RKO (cell line): ENCODE measurements at places on chromosomes 2 and 18.

- DNase-seq = no peak
Measured at GRCh38 chr2:101818531-101819451, 121.3 kb downstream of the MAP4K4 start.

GRCh38 chr18:3500016-3500415, 50.0 kb downstream of the TGIF1 start:
- DNase-seq = no peak

DNA sequence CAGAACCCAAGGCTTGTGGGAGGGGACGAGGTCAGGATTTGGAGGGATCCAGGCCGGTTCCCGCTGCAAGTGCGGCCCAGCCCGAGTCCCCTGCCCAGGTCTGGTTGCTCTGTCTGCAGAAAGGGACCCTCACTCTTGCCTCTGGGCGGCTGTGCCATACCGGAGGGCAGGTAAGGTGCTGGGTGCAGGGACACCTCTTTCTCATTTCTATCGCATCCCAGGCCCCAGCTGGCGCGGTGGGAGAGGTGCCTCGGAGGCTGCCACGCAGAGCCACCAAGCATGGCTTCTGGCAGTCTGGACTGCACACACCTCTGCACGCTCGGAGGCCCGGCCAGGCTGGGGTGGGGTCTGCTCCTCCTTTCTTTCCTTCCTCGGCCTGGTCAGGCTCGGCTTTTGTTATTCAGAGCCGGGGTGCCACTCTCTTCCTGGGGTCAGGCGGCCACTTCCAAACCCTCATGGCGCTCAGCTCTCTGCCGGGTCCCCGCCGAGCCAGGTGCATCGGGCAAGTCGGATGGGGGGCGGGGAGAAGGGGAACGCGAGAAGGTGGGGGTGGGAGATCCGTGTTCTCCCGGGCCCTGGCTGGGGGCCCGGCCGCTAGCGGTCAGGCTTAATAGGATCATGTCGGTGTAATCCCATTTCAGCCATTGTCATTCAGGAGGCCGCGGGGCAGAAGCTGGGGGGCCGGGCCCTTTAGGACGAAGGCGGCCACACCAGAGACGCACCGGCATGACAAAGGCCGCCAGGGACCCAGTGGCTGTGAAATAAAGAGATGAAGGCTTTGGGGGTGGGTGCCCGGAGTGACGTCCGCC, 9.0 kb downstream of the GBX2 start:
- no peak for DNase-seq

DNA sequence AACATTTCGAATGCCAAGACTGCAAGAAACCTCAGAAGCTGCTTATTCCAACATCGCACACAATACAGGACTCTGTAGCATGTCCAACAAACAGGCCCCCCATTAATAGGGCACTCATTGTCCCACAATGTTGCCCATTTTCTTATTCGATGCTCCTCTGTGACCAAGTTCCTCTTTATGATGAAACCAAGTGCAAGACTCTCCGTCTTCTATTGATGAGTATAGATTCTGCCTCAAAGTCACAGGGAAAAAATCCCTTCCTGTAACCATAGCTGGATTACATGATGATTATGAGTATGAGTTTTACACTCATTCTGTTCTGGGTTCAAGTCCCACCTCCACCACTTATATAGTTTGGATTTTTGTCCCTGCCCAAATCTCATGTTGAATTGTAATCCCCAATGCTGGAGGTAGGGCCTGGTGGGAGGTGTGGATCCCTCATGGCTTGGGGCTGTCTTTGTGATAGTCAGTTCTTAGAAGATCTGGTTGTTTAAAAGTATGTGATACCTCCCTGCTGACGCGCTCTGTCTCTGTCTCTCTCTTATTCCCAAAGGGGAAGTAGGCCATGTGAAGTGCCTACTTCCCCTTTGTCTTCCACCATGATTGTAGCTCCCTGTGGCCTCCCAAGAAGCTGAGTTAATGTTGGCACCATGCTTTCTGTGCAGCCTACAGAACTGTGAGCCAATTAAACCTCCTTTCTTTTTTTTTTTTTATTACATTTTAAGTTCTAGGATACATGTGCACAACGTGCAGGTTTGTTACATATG, 148.7 kb downstream of the OSR1 start:
- DNase-seq = no peak

GRCh38 chr18:62754026-62754425, 38.7 kb downstream of the PHLPP1 start:
- no peak for DNase-seq

DNA sequence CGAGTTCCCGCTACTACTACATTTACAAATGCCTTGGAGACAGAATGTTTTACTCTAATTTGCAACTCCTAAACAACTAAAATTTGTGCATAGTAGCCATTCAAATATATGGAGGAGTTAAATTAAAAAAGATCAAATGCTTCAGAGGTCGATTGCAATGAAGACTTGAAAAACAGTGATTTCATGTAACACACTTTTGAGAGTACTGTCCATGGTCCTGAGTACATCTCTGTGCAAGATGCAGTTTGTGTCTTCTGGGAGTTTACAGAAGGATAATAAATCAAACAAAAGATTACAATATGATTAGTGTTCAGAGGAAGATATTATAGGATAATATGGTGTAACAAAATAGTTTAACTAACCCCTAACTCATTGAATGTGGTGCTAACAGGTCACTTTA, 894.7 kb downstream of the TMEM182 start:
- peak; percentile 37 for DNase-seq

DNA sequence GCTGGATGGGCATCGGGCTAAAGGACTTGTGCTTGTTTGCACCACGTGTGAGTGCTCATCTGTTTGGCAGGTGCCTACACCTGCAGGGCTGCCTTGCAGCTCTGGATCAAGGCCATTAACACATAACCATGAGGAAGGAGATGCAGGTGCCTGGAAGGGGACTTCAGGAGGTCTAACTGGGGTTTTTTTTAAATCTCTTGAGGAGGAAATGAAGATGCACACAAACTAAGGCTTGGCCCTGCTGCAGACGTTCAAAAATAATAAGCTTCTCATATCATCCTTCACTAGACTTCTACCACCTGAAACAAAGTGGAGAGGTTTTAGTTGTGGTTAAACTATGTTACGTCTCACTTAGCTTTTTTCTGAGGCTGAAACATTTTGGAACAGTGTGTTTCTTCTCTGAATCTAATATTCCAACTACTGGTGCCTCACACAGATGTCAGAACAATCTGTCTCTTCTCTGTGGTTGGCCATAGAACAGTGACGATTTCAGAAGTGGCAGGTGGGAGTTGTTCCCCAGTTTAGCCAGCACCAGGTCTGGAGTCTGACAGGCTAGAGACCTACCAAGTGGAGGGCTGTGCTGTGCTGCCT, 36.5 kb downstream of the BCL2L11 start:
- no peak for DNase-seq

GRCh38 chr2:15603948-15604347, 12.3 kb downstream of the DDX1 start:
- no peak for DNase-seq

DNA sequence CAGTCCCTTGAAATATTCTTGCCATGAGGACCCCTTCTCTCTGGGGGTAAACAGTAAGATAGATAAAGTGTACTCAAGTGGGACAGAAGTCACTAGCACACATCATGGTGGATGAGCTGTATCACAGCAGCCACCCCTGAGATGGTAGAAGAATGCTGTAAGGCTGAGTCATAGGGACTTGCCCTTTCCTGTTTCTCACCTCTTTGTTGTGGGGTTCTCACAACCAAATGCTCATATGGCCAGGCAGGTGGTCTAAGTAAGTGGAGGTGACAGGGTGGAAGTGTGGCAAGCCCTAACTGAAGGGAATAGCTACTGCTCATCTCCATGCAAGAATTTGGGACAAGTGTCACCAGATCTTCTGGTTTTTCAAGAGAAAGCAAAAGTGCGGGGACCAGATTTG, 202.7 kb upstream of the SLC14A2 start:
- no peak for DNase-seq

DNA sequence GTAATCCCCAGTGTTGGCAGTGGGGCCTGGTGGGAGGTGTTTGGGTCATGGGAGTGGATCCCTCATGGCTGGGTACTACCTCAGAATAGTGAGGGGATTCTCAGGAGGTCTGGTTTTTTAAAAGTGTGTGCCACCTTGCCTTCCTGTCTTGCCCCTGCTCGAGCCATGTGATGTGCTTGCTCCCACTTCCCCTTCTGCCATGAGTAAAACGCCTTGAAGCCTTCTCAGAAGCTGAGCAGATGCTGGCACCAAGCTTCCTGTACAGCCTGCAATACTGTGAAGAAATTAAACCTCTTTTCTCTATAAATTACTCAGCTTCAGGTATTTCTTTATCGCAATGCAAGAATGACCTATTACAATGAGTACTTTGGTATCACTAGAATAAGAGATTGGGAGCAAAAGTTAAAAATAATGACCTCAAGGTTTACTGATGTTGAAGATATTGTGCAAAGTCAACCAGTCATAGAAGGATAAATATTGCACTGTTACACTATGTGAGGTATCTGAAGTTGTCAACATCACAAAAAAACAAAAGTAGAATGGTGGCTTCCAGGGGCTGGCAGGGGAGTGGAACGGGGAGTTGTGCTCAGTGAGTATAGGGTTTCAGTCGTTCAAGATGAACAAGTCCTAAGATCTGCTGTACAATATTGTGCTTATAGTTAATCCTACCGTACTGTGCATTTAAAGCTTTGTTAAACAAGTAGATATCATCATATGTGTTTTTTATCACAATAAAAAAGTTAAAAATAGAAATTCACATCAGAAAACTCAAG, 938.3 kb upstream of the CNTNAP5 start:
- no peak for DNase-seq

DNA sequence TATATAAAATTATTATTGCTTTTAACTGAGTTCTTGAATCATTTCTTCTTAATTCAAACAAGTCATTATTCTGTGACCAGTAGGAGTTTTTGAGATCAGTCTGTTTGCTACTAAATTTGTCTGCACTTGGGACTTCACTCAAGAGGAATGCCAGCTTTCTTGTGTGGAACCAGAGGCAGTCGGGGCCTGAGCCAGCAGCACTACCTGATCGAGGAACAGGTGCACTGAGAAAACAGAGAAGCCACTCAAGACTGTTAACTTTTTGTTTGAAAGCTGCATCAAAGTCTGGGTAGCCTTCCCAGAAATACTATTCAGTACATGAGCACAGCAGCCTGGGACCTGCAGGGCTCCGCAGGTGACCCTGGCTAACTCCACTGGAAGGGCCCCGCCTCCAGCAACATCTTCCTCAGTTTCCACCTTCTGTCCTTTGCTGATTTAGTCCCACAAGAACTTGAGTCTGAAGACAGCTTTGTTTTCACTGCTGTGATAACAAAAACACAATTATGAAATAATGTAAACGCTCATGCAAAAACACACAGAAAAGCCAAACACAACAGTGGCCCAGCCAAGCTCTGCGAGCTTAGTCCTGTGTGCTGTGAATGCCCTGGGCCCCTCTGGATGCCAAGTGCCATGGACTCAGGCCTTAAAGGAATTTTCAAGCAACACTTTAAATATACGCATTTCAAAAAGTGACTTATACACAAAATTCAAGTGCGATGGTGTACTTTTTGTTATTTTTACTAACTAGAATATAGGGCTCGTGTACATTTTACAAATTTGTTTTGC, 62.0 kb downstream of the SH3YL1 start:
- no peak for DNase-seq

DNA sequence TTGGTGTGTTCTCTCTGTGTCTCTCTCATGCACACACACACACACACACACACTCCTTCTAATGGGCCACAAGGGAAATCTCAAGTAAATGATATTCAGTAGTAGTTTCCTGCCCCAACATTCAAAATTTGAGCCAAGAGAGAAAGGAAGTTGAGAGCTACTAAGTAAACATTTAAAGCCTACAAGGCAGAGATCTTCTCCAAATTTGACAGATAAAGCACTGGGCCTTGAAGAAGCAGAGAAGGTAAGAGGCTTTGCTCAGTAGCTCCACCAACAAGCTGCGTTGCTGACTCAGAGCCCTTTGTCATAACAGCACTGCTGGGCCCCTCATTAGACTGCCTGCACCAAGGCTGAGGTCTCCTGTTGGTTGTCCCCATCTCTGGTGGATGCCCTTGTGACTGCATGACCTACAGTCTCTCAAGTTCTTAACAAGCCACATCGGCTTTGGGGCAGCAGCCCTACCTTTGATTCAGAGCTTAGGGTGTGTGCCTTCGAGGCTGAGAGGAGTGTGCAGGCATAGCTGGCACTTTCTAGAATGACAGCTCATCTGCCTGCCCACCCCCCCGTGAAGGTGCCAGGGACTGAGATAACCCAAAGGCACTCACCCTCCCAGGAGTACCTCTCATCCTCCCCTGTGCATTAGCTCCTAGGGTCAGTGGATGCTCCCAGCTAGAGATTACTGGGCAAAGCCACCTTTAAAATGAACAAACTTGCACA, 32.3 kb upstream of the NEB start:
- no peak for DNase-seq

DNA sequence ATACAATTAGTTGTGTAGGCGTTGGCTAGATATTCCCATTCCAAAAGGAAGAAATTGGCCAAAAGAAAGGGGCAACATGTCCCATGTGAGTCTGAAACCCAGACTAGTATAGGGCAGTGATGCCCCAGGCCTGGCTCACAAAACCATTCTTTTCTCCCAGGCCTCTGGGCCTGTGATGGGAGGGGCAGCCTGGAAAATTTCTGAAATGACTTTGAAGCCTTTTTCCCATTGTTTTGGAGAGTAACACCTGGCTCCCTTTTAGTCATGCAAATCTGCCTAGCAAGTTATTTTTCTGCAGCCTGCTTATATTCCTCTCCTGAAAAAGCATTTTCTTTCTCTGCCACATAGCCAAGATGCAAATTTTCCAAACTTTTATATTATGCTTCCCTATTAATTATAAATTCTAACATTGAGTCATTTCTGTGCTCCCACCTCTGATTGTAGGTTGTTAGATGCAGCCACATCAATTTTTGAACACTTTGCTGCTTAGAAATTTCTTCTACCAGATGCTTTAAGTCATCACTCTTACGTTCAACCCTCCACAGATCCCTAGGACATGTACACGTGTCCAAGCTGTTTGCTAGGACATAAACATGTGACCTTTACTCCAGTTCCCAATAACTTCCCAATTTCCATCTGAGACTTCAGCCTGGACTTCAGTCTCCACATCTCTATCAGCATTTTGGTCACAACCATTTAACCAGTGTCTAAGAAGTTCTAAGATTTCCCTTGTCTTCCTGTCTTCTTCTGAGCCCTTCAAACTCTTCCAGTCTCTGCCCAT, 76.1 kb upstream of the MC4R start:
- DNase-seq = no peak
